CD4-positive, alpha-beta T cell treated with Interleukin-4 for 4 hours (primary cell): ENCODE measurements at places on chromosomes 2 and 18.

DNA sequence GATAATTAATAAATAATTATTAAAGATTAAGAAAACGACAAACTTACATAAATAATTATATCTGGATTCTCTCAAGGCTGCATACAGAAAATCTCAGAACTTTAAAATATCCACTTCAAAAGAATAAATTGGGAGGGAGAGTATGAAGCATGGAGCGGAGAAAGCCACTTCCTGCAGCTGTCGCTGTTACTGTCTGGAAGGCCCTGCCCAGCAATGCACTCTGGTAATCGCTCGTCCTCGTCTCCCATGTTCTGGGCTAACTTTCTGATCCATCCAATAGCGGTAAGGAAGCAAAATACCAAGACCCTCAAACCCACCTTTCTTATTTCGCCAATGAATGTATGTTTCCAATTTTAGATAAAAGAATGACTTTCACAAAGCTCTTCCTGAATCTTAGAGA, 26.7 kb downstream of the CYRIA start:
- no peak for DNase-seq

DNA sequence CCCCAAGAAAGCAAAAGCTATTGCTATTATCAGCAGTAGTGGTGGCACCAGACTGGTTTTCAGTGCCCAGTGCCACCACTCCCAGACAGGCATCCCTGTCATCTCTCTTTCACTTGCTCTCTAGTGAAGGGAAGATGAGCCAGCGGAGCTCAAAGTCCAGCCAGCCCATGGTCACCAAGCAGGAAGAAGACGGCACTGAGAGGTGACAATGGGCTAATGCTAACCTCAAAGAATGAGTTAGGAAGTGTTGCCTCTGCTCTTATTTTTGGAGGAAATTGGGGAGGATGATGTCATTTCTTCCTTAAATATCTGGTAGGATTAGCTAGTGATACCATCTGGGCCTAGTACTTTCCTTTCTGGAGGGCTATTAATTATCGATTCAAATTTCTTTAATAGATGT, 1.7 kb downstream of the SP140 start:
- DNase-seq, result peak; percentile 23

DNA sequence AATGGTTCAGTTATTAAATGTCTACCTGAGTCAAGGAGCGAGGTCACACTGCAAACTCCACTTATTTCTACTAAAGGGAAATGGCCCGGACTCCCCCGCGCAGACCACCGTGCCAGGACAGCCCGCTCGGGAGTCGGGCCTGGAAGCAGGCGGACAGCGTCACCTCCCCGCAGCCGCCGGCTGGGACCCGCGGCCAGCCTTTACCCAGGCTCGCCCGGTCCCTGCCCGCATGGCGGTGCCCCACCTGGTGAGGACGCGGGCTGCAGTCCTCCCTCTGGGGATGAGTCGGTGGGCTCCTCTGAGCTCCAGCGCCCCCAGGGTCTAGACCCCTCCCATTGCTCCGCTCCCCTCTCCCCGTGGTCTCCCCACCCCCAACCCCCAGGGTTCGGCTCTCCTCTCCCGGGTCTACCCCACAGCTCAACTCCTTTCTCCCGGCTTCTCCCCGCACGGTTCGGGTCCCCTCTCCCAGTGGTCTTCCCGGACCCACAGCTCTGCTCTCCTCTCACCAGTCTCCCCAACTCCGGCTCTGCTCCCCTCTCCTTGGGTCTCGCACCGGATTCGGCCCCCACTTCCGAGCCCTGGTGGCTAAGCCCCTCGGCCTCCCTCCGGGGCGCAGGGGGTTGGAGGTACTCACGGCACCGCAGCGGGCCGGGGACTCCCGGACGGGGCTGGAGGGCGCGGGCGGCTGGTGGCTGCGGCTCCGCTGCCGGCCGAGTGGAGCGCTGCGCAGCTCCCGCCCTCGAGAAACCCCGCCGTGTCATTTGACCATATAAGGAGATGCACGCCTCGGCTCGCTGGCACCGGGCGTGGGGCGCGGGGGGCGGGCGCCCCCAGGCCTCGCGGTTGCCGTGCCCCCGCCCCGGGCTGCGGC, at the start of gene FHL2:
TSS of gene FHL2 (minus strand) at position 716 of the 871 bp plus-strand sequence. CDS start 12,535 bp downstream, outside the sequence.
- DNase-seq, result peak; percentile 51

GRCh38 chr2:118834440-118834810, 13.0 kb downstream of the EN1 start:
- DNase-seq, result no peak

- no peak for DNase-seq
Observed at GRCh38 chr2:184734338-184734737, 136.0 kb downstream of the ZNF804A start.

GRCh38 chr2:133635131-133635530, 66.9 kb upstream of the NCKAP5 start:
- DNase-seq, result no peak

DNA sequence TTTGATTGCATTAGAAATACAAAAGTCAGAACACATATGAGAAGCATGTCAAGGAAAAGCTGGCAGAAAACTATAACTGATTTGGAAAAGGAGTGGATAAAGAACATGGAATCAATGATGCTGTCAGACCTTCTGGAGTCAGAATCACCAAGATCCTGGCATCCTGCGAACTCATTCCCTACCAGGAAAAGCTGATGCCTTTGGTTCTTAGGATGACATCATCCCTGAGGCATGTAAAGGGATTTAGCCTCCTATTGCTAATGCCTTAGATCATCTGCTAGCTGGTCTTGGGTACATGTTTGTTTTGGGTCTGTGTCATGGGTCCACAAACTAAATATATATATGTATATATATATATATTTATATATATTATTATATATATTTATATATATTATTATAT, 680.7 kb downstream of the EPHA4 start:
- no peak for DNase-seq

GRCh38 chr18:7872569-7872968, 305.5 kb downstream of the PTPRM start:
- no peak for DNase-seq

DNA sequence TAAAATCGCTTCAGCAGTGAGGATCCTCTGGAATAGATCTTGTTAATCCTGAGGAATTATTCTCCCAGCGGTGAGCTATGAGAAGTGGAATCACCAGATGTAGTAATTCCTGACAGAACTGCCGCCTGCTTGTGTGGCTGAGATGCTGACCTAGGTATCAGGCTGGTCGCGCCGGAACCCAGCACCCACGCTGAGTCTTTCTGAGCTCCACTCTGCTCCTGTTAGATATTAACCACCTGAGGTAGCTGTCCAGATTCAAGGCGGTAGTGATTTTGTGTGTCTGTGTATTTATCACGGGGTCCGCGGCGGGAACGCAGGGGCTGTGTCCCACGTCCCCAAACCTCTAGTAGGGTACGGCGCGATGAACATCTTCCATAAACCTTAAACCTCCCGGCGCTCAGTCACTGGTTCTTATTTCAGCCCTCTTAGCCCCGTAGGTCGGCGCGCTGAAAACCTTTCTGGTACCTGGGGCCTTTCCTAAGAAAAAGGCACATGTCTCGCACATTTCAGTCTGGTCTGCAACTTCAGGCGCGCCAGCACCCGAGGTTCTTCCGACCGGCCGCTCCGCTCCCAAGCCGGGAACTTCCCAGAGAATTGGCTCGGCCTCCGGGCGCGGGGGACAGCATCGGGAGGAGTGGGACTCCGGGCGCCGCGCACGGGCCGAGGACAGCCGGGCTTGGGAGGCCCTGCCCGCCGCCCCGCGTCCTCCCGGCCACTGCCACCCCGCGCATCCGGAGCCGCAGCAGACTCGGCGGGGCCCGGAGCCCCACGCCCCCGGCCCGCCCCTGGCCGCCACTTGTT, 542 bp upstream of the CNNM3 start:
- peak; percentile 43 for DNase-seq

DNA sequence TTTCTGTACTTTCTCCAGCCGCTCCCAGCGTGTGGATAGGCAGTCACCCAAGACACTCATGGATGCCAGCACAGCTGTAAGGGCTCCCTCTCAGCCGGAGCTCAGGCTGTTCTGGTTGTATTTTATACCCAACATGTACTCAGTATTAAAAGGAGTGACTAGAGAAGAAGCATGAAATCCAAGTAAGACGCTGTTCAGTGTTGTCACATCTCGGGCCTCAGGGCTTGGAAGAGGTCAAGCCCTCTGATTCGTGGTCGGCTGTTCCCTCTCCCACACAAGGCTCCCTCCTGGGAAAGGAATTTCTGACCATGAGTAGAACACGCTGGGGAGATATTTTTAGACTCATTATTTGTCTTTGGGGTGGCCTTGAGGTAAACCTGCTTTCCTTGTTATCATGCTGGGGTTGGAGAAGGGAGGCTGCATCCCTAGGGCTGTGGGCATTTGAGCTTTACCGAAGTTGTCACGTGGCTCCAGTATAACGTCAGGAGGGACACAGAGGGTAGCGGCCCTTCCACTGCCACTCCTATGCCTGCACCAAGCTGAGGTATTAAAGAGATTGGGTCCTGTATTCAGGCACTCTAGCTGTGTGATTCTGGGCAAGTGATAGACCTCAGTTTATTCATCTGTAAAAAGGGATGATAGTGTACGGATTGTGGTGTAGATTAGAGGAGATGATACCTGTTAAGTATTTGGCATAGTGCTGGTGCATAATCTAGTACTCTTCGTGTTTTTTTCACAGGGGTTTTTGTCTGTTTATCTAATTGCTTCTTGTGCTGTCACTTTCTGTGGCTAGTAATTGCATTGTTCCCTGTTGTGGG, 34.1 kb downstream of the HK2 start:
- no peak for DNase-seq

DNA sequence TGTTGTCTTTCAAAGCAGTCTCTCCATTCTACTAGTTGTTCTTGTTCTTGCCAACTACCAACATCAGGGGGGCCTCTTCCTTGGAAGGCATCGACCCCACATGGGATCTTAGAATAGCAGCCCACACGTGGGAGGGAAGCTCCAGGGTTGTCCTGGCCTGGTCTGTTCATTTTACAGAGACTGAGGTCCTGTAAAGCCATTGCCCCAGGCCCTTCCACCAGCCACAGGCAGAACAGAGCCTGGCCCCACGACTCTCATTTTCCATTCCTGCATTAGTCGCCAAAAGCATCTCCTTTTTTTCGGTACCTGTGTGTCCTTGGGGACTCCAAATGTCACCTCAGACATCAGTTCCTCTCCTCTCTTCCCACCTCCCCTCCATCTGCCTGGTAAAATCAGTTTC, 28.0 kb downstream of the CNGA3 start:
- DNase-seq, result no peak

GRCh38 chr2:105604938-105605337, 139.8 kb upstream of the NCK2 start:
- DNase-seq, result no peak

DNA sequence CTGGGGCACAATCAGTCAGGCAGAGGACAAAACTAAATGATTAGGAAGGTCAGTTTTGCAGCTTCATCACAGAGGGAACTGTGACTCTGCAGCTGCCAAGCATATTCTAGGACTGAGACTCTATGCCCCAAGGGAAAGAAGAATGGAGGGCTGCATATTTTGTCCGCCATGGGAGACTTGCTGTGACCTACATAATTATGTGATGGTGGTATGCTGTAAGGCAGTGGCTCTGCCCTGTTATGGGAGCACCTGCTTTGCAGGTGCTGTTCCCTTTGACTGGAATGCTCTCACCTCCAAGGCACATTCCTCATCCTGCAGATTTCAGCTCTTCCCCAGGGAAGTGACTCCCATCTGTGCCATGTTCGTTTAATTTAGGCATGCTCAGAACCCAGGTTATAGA, 261.9 kb upstream of the EPHA4 start:
- no peak for DNase-seq

- DNase-seq, result no peak
Observed at GRCh38 chr2:237219826-237220225, 134.1 kb downstream of the COPS8 start.

DNA sequence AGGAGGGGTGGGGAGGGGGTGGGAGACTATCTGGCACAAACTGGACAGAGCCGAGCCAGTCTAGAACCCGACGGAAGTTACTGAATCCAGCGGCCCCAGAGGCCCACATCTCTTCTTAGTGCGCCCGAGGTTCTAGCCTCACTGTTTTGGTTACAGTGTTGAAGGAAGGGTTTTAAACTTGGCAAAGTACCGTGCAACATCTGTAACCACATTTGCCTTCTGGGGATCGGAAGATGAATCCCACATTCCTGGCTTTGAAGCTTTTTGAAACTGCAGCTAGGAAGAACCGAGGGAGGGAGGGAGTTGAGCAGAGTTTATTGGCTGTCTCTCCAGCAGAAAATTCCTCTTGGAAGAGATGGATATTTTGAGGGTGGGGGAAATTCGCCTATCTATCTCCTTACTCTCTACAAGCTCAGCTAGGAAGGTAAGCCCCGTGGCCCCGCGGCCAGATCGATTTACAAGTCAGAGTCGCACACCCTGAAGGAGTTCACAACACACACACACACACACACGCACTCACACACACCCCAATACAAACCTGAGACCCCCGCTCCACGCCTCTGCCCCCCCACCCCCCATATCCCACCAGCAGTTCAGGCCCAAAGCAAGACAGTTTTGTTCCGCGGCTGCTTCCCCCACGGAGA, 1.0 kb downstream of the ACVR1 start:
- no peak for DNase-seq

GRCh38 chr2:96265349-96265839, 403 bp downstream of the TMEM127 start:
- DNase-seq, result peak; percentile 11

DNA sequence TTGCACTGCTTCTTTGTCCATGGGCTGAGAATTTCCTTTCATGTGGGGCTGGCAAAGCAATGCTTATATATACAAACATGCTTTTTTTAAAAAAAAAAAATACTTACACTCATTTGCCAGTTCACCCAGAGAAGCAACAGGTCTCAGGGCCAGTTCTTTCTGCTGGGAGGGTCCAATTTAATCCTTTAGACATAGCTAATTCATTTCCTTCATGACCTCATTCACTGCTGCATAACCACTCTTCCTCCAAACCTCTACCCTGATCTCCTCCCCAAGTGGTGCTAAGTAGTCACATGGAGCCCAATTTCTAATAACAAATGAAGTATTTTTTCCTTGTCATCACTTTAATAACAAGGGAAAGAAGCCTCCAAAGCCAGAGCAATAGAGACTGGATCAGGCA, 17.1 kb upstream of the TMEM178A start:
- no peak for DNase-seq

DNA sequence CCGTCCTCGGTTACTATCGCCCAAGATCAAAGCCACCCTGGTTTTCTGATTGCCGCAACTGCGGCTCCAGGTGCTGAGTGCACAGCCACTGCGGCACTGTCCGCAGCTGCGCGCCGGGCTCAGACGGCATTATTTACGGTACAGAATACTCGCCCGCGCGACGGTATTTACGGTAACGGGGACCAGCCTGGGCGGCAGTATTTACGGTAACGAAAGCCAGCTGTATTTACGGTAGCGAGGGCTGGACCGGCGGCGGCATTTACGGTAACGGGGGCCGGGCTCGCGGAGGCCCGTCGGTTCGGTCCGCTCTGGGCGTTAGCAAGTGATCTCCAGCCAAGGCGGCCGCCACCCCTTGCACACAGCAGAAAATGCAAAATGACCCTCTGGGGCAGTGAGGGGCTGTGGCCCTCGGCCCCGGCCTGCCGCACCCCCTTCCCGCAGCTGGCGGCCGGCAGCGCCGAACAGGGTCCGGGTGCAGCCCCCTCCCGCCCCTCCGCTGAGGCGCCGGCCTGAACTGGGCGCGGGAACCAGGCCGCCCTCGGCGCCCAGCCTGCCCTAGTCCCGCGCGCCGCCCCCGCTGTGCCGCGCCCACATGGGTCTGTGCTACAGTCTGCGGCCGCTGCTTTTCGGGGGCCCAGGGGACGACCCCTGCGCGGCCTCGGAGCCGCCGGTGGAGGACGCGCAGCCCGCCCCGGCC, at the start of gene GNAL:
TSS of gene GNAL (plus strand) at position 293 of the 697 bp plus-strand sequence. CDS start at position 593, 300 bp downstream.
- peak; percentile 32 for DNase-seq
